Amniotic epithelial cell (primary cell): ENCODE measurements at places on chromosomes 6 and 20.

- DNase-seq, result peak; percentile 65
Observed at GRCh38 chr6:169622618-169623017, 79.2 kb downstream of the WDR27 start.

- no peak for DNase-seq
Observed at GRCh38 chr6:157079277-157079676, 244.0 kb downstream of the TMEM242 start.

GRCh38 chr6:143867236-143867635 lies 3.0 kb downstream of the ZC2HC1B start:
- DNase-seq, result no peak

GRCh38 chr6:43744491-43744890 lies 25.5 kb upstream of the VEGFA start:
- DNase-seq, result no peak

GRCh38 chr6:160505970-160506369 lies 157.8 kb downstream of the SLC22A3 start:
- DNase-seq, result peak; percentile 19

GRCh38 chr6:44854712-44855443 lies 467.4 kb downstream of the CDC5L start:
- DNase-seq, result peak; percentile 90

DNA sequence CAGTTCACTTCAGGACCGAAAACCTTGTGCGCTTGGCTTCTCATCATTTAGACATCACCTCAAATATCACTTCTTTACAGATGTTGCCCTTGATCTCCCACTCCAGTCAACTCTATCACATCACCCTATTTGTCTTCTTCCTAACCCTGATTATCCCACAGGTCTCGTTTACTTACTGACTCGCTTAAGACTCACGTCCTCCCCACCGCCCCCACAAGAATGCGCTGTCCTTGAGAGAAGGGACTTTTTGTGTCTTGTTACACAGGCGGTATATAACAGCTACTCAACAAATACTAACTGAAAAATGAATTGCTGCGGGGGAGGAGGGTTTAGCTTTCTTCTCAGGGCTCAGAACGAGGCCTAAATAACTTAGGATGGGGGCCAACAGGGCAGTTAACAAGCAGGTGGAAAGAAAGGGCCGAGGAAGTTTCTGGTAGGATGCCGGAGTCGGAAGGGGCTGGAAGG lies 527 bp downstream of the TOMM34 start:
- peak; percentile 55 for DNase-seq

- peak; percentile 57 for DNase-seq
Observed at GRCh38 chr6:42166444-42167141, 6.6 kb upstream of the GUCA1A start.

GRCh38 chr6:157645201-157645795 lies 177.7 kb upstream of the SNX9 start:
- no peak for DNase-seq

DNA sequence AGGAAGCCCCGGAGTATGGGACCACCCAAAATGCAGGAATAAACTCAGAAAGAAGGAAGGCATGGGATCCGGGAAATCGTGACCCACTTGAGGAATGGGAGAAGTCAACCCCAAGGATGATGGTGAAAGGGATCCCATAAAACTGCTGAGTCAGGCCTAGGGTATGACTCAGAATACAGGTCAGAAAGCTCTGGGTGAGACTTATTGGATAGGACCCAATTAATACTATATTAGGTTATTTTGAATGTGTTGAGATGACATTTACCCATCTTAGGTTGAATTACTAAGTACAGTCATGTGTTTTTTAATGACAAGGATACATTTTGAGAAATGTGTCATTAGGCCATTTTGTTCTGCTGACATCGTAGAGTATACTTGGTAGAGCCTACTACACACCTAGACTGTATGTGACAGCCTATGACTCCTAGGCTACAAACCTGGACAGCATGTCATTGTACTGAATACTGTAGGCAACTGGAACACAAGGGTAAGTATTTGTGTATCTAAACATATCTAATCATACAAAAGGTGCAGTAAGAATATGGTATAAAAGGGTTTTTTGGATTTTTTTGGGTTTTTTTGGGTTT lies 17.1 kb upstream of the HIVEP1 start:
- DNase-seq, result no peak

- peak; percentile 84 for DNase-seq
Observed at GRCh38 chr20:19757487-19758132, 448 bp upstream of the RIN2 start.

GRCh38 chr6:16493112-16493511 lies 254.7 kb downstream of the GMPR start:
- DNase-seq, result no peak

DNA sequence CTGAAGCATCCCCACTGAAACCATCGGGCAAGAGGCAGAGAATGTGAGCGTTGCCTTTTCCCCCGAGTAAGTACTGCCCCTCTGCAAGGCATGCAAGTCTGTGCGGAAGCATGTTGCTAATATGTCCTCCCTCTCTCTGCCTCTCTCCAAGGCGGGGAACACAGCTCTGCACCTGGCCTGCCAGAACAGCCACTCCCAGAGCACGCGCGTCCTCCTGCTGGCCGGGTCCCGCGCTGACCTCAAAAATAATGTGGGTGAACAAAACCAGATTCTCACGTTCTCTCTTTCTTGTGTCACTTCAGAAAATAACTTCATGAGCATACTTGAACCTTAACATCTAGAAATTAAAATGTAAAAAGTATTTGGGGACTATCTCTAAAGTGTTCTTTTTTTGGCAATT lies 26.4 kb downstream of the LYRM2 start:
- no peak for DNase-seq

- no peak for DNase-seq
Observed at GRCh38 chr6:14291331-14291730, 173.8 kb downstream of the CD83 start.

DNA sequence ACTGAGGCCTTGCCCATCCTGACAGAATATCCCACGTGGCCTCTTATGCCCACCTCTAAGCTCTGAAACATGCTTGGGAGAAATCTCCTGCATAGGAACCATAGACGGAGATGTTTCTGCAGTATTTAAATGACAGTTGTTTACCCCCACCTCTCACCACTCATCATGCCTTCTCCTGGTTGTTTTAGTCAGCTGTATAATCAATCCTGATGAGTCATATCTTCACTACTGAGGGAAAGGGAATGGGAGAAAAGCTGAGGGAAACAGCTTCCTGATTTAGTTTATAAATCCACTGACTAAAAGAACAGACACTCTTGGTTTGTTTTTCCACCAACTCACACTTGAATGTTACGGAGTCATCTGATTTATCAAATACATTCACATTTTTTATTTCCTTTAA lies 113.2 kb upstream of the TENT5A start:
- DNase-seq, result peak; percentile 78

GRCh38 chr20:63842258-63842657 lies 11.2 kb upstream of the ZBTB46 start:
- DNase-seq, result no peak

GRCh38 chr6:85942844-85943243 lies 300.2 kb upstream of the SYNCRIP start:
- DNase-seq, result no peak

DNA sequence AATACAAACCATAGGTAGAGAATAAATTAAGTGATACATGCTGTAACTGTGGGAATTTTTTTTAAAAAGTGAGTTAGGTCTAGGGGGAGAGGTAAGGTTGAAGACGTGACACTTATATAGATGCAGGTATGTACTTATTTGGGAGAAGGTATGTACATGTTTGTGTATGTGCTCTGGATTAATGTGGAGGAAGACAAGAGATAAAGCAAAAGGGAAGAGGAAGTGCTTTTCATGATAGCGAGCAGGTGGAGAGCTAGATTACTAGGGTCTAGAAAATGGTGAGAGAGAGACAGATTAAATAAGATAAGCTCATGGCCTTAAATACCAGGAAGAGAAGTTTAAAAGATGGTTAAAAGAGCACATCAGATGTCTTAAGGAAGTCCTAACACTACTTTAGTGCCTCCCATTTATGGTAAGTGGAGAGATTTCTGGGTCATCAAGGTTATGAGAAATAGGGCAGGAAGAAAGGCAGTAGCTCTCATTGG lies 92.5 kb downstream of the MAN1A1 start:
- no peak for DNase-seq

DNA sequence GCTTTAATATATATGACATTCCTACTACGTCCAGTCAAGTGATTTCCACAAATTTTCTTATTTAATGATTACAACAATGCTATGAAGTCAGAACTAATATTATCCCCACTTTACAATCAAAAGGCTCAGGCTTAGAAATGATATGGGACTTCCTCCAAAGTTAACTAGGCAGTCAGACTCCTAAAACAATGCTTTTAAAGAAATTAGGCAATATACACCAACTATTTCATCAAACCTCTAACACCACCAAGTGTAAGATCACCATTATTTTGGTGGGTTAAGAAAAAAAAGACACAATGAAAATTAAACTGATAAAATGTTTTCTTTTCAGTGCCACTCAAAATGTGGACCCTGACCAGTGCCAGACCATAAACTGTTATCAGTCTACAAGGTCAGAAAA lies 256.1 kb upstream of the RUNX2 start:
- no peak for DNase-seq

- DNase-seq, result no peak
Observed at GRCh38 chr6:84556541-84557335, 207.7 kb downstream of the TBX18 start.

GRCh38 chr20:2132461-2132901 lies 30.9 kb downstream of the STK35 start:
- no peak for DNase-seq

- no peak for DNase-seq
Observed at GRCh38 chr6:134343066-134343465, 25.2 kb upstream of the SGK1 start.
